Hypothalamus (tissue), 51 donors: ENCODE measurements at places on chromosomes 11 and 22.

DNA sequence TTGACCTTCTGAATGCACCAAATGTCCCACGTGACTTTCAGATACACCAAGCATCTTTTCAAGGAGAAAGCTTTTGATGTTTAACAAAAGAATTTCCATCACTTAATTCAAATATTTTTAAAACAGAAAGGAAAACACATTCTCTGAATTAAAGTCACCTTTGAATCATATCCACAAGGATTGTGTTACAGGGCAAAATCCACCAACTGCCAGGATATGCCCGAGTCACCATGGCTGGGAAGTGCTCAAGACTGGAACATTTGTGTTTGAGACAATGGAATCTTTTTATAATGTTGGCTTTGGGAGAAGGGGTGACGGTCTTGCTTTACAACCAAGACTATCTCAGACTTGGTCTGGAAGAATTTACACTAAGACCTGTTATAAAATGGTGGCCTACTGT lies 40.8 kb downstream of the BID start:
- no peak for DNase-seq

GRCh38 chr22:46833228-46833627 lies 70.8 kb downstream of the TBC1D22A start:
- no peak for DNase-seq

- no peak for DNase-seq
These were observed 233.0 kb downstream of the FAM76B start for GRCh38 chr11:95556342-95557163.

- no peak for DNase-seq
These were observed 737.2 kb downstream of the LRRC4C start for GRCh38 chr11:40722179-40722795.

DNA sequence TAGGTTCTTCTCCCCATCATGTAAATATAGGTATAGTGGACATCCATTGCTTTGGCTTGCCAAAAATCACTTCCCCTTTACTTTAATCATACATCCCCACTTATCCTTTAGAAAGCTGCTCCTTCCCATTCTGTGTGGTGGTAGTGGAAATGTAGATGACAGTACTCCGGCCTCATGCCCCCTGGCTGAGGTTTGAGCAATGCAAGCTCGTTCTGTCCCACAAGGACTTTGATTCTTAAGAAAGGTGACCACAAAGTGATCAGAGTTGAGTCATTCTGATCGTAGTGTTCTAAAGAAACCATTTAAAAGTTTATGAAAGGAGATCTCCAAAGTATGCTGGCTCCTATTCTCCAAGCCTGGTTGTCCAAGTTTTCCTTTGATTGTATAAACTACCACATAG lies 10.9 kb downstream of the TUG1 start:
- no peak for DNase-seq

- DNase-seq = no peak
These were observed 275.2 kb upstream of the KIRREL3 start for GRCh38 chr11:127275774-127276173.

GRCh38 chr11:116970485-116971292 lies 127.5 kb downstream of the SIK3 start:
- DNase-seq = no peak

DNA sequence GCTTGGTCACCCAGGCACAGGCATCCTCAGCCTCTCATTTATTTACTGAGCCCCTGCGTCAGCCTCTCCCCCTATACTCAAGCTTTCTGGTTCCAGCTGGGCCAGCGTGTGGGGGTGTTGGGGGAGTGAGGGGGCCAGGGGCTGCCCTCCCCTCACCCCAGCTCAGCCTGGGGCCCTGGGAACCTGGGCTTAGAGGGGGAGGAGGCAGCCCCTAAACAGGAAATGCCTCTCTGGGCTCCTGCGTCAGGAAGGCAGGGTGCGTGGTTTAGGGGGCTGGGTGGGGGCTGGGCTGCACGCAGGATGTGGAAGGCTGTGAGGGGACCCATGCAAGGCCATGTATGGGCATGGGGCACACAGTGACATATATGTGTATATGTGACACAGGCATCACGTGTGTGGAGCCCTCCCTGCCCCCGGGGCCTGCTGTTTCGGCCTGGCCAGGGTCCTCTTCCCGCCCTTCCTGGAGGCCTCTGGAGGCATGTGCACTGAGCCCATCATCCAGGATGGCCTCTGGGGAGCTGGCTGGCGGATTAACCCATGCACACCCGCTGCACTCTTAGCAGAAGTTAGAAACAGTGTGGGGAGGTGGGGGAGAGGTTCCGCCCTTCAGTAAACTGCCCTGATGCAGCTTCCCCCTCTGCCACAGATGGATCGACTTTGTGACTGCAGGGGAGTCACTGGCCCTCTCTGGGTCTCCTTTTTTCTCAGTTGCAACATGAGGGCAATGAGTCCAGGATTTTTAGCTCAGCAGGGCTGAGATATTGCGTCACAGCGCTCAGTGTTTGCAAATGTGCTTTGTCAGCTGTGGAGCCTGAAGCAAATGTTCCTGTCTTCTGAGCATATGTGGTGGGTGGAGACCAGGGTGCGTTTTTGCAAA lies 1.1 kb upstream of the CD248 start:
- no peak for DNase-seq

DNA sequence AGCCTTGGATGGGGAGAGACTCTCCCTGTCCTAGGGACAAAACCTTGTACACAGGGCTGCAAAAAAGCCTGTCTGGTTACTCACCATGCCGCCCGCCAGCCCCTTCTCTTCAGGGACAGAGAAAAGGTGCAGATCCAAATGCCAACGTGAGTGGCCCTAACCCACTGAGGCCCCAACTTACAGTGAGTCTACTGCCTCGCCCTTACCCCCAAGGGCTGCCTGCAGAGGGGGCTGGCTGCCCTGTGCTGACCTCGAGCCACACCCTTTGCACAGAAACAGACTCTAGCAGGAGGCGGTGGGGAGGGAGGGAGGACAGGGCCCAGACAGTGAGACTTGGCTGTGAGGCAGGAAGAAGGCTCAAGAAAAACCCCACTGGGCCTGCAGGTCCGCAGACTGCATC lies 13.6 kb upstream of the CHST1 start:
- DNase-seq = no peak

DNA sequence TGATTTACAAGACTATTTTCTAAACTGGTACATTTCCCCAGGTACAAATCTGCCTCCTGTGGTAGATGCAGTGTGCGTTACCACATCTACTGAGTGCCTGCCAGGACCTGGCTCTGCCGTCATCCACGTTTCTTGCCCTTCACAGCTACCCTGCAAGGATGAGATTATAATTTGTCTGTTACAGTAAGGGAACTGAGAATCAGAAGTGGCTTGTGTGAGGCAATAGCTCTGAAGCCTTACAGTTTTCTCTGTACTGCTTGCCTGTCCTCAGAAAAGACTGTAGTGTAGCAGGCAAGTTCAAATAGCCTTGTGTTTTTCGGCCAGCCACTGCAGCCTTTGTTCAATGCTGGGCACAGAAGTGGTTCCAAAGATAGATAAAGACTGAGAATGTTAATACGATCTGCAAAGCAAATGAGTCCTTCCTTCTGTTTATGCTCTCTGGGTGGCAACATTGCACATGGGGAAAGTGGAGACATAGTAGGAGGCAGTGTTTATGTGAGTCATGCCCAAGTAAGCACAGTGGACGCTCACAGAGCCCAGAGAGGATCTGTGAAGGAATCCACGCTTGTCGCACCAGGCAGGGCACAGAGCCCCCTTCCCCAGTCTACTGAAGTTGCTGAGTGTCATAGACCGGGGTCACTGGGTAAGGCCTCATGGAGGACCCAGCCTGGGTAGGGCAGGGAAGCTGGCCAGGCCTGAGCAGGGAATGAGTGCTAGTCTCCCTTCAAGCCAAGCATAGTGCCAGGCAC lies 49.1 kb downstream of the MICAL2 start:
- peak; percentile 51 for DNase-seq

- DNase-seq = peak; percentile 80
These were observed 553 bp downstream of the PATZ1 start for GRCh38 chr22:31345331-31346254.

GRCh38 chr22:47408409-47408808 lies 646.0 kb downstream of the TBC1D22A start:
- DNase-seq = no peak

DNA sequence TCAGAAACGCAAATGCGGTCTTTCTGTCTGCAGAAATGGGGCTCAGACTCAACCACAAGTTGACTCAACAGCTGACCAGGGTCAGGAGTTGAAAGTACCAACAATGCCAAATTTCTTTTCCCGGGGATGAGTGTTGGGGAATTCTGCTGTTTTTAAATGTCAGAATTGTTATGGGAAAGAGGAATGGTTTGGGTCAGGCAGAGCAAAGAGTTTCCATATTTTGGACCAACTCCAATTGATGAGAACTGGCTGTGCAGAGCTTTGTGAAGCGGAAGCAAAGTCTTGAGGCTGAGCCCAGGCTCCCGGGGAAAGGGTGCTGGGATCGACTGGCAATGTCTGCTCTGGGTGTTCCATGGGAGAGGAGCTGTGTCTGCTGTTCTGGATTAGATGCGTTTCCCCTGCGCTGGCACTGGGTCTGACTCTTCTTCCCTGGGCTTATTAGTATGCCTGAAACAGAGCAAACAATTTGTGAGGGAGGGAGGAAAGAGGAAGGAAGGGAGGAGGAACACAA lies 36.2 kb downstream of the TXN2 start:
- DNase-seq = no peak

- DNase-seq = no peak
These were observed 13.0 kb upstream of the UBASH3B start for GRCh38 chr11:122642472-122642922.

DNA sequence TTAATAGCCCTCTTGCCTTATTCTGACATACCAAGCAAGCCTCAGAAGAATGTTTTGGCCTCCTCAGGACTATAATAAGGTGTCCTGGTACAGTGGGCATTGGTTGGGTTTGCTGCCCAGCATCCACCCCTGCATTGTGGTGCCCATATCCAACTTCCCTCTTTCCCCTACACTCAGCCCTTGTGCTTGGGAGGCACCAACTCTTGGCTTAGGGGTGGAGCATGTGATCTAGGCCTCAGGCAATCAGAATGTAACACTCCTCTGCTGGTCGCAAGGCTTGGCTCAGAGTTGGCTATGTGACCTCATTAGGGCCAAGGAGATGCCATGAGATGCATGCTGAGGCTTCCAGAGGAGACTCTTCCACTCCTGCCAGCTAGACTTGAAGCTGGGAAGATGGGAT lies 123.0 kb downstream of the CSNK2A3 start:
- DNase-seq = no peak

GRCh38 chr11:116427903-116428637 lies 344.7 kb downstream of the BUD13 start:
- DNase-seq = no peak

DNA sequence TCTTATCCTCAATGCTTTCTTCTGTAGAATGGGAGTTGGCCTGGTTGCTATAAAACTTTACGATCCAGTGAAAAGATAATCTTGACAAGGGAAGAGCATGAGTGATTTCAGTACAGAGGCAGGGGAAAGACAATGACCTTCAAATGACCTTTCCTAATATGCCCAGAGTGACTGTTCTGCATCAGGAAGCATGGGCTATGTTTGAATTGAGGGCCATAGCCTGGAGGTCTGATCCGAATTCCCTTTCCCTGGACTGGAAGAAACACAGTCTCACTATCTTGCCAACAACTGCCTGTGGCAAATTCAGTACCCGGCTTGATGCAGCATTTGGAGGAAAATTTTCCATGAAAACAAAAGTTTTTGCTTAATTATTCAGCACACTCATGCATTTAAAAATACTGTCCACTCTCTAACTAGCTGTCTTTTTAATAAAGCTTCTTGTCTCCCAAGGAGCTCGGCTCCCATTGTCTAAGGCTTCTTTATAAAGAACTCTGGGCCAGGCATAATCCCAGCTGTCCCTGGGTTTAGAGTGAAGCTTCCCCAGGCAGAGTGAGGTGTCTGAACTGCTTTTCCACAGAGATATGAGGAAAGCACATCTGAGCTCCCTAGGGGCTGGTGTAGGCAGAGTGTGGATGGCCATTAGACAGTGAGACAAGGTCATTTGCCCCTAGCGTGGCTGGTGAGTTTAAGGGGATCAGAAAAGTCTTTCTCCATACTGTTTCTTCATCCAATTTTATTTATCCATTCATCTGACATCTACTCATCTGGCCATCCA lies 132.7 kb upstream of the CADM1 start:
- DNase-seq = no peak

- DNase-seq = no peak
These were observed 786 bp downstream of the CAPN1 start for GRCh38 chr11:65182258-65183170.

DNA sequence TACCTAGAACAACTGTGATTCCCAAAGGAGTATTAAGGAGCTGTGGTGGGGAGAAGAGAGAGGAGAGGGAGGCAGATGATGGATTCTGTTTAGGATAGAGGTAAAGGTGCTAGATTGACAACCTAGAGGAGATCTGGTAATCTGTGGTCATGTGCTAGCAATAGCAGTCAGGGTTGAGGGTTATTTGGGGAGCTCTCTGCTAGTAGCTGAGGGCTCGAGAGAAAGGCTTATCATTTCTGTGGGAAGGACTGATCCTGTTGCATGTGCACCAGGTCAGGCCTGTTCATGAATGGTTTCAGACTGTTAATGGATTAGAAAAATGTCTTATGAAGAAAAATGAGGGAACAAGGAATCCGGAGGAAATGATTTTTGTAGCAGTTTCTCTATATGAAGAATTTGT lies 63.2 kb downstream of the MTMR3 start:
- DNase-seq = no peak

DNA sequence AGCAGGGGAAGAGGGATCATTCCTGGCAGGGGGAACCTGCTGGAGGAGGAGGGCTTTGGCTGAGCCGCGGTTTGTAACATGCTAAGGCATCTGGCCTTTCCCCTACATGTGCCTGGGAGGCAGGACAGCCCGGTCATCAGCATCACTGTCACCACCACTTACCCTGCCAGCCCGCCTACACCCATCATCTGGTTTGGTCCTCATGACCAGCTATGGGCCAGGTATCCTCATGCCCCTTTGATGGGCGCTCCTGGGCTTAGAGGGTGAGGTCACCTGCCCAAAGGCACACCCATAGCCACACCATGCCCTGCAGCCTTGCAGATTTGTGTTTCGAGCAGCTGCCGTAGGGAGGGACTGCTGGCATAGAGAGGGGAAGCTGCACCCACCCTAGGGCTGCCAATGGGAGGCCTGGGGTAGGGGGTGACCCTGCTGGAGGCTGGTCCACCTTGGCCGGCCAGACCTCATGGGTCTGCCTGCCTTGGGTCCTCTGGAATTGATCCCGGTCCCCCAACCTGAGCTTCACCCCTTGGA lies 2.6 kb downstream of the MRGPRF start:
- no peak for DNase-seq

- no peak for DNase-seq
These were observed 471.4 kb downstream of the SOX6 start for GRCh38 chr11:15884777-15885540.
